ENCODE measurements at places on chromosomes 7 and 10.
A peak's percentile ranks its signal among the peaks of the same experiment; 100 is the strongest.

- DNase-seq, result no peak
These were observed 28.6 kb upstream of the RHBDD2 start for GRCh38 chr7:75850235-75850634.

DNA sequence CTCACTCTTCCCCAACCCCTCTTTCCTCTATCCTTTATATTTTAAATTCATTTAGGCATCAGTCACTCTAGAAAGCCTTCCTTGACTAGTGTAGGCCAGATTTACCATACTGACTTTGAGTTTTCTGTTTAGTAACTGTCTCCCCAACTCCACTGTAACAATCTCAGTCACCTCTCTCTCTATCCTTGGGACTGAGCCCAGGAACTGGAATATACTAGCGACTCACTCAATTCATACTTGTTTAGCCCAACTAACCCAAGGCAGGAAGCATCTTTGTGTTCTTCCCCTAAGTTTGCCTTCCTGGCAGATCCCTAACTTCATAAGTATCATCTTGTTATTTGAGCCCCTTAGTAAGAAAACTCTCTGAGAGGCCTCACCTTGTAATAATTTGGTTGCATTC lies 19.1 kb downstream of the PLCE1 start:
- DNase-seq, result no peak

- no peak for DNase-seq
These were observed 2.9 kb downstream of the A1CF start for GRCh38 chr10:50882540-50882983.

DNA sequence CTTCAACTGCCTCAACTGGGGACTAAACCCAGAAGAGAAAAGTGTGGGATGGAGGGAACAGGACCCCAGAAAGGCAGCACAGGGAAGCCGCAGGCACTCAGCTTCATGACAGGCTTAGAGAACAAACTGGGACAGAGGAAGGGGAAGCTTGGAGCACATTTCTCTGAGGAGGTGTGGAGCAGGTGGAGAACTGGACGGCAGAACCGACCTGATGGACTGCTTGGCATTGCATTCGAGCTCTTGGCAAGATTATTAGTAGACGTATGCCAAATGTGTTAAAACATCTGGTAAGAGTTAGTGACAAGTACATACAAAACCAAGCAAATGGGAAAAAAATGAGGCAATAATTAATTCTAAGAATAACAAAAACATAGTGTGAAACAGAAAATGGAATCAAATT lies 335.7 kb downstream of the SFMBT2 start:
- DNase-seq, result no peak

- DNase-seq, result no peak
These were observed 23.4 kb downstream of the UNC5B start for GRCh38 chr10:71235808-71236207.

DNA sequence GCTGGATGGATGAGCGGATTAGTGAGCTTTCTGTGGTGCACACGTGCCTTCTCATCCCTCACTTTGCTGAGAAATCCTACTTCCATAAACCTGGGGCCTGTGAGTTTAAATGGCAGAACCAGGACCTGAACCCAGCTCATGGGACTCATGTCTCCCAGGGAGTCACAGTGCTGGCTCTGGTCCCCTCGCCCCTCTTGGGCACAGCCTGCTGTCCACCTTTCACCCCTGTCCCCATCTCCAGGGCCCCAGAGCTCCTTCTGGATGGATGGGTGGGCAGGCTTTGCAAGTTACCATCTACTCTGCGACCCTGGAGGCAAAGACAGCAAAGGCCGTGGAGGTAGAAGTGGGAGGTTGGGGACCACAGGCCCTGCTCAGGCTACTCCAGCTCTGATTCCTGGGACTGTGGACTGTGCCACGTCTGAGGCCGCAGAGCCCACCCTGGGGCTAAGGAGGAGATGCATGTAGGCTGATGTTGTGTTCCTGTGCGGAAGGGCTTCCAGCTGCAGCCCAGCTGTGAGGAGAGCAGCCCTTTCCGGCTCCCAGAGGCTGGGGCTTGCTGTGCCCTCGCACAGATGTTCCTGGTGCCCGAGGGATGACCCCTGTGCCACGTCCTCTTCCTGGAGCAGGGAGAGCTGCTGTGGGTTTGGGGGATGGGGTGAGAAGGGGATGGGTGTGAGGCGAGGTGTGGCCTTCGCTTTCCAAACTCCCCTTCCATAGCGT lies 40.3 kb downstream of the PRF1 start:
- DNase-seq, result no peak

DNA sequence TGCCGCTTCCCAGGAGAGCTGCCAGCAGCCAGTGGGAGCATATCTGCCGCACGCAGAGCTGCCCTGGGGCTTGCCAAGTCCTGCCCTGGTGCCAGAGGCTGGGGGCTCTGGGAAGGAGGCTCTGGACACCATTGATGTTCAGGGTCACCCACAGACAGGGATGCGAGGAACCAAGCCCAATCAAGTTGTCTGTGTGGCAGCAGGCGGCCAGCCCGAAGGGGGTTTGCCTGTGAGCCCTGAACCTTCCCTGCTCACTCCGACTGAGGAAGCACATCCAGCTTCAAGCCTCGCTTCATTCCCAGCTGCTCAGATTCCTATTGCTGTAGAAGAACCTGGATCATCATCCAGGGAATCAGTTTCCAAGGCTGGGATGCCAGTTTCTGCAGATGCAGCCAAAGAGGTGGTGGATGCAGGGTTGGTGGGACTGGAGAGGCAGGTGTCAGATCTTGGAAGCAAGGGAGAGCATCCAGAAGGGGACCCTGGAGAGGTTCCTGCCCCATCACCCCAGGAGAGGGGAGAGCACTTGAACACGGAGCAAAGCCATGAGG lies 94.6 kb downstream of the TACC2 start:
- no peak for DNase-seq

DNA sequence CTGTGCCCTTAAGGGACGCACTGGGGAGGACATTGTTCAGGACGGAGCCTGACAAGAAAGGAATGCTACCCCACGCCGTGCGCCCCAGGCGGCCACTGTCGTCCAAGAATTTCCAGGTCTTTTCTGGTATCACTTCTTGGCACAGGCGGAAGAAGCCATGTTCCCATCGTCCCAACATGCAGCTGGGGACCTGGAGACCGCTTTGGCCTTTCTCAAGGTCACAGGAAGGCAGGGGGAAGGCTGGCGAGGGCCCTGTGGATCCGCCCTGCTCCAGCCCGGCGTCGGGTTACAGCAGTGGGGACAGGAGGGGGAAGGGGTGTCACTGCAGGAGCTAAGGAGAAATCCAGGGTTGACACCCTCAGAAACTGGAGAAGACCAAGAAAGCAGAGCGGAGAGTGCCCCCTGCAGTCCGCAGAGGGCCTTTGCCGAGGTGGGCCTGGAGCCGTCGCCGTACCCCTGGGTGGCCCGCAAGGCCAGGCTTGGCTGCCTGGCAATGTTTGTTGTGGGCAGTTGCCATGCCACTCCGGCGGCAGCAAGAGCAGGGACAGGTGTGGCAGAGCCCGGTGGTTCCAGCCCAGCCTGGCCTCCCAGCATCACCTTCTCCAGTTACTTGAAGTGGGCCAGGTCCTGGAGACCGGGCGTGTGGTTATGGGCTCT lies 104.1 kb downstream of the LHPP start:
- DNase-seq, result no peak

GRCh38 chr10:25059990-25060389 lies 43.6 kb downstream of the THNSL1 start:
- DNase-seq, result no peak

DNA sequence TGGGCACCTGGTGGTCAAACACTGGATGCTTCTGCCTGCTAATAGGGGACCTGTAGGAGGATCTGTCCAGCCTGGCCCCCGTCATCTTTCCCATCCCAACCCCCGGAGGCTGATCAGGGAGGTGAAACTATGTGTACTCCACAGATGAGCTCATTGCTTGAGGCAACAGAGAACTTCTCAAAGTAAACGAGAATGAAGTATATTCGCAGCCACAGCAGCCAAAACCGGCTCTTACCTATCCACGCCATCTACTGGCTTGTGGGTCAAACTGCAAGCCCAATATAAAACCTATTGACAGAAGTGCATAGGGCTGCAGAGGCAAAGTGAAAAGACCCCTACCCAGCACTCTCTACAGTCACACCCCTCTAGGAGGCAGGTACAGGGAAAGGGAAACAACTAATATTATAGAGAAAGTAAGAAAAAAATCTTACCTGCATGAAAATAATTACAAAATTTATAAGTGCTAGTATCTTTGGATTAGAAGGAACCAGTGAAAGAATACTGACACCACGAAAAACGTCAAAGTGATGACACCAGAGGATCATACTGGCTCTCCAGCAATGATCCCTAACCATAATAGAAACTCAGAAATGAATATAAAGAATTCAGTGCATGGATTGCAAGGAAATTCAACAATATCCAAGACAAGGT lies 973.5 kb downstream of the ANKRD7 start:
- DNase-seq, result peak; percentile 2

GRCh38 chr10:63920926-63921325 lies 399.7 kb downstream of the REEP3 start:
- no peak for DNase-seq

- no peak for DNase-seq
These were observed 343.9 kb upstream of the SHH start for GRCh38 chr7:156155988-156156733.

GRCh38 chr10:31186225-31187000 lies 132.6 kb upstream of the ZEB1 start:
- DNase-seq, result no peak

- no peak for DNase-seq
These were observed 243.0 kb downstream of the WDR37 start for GRCh38 chr10:1299041-1299726.

- no peak for DNase-seq
These were observed 71.6 kb downstream of the CACNB2 start for GRCh38 chr10:18211862-18212261.

GRCh38 chr7:22433710-22434460 lies 66.1 kb downstream of the STEAP1B start:
- DNase-seq, result no peak

- DNase-seq, result no peak
These were observed 203.7 kb downstream of the EBF3 start for GRCh38 chr10:129760416-129760815.

- no peak for DNase-seq
These were observed 58.4 kb downstream of the CHCHD3 start for GRCh38 chr7:133023370-133024071.

- DNase-seq, result no peak
These were observed 65.1 kb upstream of the HPS1 start for GRCh38 chr10:98511876-98512275.

DNA sequence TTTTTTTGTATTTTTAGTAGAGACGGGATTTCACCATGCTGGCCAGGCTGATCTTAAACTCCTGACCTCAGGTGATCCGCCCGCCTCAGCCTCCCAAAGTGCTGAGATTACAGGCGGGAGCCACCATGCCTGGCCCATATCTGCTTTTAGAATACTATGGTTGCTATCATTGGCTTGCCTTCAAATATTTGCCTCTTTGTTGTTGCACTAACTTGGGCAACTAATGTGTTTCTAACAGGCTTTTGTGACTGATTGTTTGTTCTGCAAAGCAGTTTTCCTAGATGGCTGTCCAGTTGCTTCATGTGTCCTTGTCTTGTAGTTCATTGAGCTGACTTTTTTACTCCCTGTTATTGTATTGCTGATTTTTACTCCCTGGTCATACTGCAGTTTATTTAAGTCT lies 9.7 kb downstream of the VDAC2 start:
- no peak for DNase-seq

DNA sequence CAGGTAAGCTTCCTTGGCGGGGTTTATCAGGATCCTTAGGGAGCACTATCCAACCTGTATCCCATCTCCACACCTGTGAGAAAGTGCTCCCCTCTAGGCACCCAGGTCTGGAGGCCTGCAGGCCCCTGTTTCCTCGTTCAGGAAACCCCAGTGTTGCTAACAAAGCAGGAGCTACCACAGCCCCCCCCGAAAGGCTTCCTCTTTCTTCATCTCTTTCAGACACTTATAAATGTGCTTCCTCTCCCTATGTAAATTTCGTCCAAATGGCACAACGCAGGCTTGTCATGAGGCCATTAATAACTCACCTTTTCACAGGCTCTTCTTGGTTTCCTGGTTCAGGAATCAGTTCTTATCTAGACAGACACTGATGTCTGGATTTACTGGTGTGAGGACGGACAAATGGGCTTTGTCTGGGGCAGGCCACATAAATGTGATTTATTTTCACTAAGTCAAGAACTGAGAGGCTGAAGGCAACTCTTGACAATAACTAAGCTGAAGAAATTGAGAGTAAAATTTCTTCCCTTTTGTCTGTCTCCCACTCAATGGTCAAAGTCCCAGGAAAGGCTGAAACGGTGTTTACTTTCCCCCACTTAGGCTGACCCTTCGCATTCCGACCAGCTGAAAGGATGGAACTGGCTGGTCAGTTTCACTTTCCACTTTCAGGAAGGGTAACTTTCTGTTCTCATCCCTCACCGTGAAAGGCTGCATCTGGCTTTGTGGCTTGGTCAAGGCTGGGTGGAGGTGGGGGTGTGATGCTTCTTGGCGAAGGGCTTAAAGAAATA lies 46.8 kb downstream of the PIK3AP1 start:
- DNase-seq, result peak; percentile 61

GRCh38 chr7:71615017-71615416 lies 483.1 kb downstream of the GALNT17 start:
- DNase-seq, result no peak

DNA sequence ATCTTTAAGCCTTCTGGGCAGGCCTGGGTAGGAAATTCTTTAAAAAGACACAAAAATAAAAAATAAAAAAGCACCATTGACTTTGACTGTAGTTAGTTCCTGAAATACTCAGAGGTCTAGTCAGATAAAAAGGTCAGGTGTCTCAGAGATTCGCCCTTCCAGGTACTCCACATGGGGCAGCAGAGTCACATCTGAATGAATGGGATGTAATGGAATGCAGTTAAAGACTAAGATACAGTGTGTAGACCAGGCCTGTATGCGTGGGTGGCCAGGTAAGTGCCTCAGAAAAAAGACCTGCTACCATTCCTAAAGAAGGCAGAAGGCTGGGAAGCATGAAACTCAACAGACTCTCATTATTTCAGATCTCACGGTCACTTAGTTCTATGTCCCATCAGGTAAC lies 68.6 kb upstream of the SEM1 start:
- DNase-seq, result no peak

DNA sequence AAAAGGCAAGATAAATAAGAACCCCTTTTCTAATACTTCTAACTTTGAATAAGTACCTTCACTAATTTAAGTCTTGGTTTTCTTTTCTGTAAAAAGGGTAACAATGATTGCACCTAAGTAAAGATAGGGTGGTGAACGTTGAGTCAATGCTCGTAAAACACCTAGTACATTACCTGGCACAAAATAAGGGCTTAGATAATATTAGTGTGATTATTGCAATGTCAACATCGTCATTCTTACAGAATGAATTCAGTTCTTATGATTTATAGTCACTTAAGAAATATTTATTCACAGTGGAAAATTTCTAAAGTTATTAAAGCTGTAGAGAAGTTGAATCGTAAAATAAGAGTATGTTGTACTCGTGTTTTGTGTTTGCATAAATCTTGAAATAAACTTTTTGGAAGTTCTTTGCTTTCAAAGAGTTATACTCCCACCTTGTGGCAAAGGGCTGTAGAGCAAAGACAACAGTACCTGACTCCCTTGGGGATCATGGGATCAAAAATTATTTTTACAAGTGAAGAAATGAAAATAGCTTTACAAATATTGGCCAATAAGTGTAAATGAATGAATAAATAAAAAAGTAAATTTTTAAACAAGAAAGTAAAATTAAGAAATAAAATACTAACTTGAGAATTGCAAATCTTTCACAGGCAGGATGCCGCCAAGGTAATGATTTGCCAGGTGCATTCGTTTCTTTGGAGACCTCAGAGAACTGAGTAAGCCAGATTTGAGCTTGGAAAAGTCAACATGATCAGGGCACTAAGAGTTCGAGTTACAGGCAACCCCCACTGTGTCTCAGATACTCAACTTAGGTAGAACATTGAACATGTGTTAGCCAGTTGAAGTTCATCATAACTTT lies 285.8 kb upstream of the CACNA2D1 start:
- DNase-seq, result no peak

- no peak for DNase-seq
These were observed 105.1 kb downstream of the C10orf90 start for GRCh38 chr10:126565441-126565840.
